ENCODE measurements at places on chromosomes 1 and 21.

- DNase-seq: no peak
These were observed 615 bp downstream of the KRTAP10-5 start for GRCh38 chr21:44579833-44580144.

GRCh38 chr1:36096500-36097432, 8.1 kb downstream of the ADPRS start:
- DNase-seq: no peak

GRCh38 chr1:33972676-33973395, 109.0 kb downstream of the HMGB4 start:
- DNase-seq: no peak

DNA sequence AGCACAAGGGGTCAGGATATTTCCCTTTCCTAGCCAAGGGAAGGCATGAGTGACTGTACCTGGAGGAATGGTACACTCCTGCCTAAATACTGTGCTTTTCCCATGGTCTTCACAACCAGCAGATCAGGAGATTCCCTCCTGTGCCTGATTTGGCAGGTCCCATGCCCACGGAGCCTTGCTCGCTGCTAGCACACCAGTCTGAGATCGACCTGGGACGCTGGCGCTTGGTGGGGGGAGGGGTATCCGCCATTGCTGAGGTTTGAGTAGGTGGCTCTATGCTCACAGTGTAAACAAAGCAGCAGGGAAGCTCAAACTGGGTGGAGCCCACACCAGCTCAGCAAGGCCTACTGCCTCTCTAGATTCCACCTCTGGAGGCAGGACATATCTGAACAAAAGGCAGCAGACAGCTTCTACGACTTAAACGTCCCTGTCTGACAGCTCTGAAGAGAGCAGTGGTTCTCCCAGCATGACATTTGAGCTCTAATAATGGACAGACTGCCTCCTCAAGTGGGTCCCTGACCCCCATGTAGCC, 486.0 kb upstream of the CHRM3 start:
- no peak for DNase-seq

DNA sequence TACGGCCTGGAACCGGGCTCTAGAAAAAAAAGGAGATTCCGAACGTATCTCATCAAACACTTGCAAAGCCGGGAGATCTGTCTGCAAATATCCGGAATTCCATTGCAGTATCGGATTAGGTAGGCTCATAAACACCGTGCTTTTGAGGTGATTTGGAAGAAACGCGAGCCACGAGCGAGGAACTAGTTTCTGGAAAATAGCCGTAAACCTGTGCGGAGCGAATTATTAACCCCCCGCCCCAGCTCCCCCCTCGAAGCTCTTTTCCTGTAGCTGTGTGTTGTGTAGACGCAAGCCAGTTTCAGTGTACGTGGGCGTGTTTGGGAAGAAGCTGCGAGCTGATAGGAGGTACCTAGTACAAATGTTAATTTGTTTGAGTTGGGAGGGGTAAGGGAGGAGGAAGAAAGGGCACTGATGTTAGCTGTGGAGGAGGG, 1.1 kb downstream of the RALGPS2 start:
- peak; percentile 87 for DNase-seq

DNA sequence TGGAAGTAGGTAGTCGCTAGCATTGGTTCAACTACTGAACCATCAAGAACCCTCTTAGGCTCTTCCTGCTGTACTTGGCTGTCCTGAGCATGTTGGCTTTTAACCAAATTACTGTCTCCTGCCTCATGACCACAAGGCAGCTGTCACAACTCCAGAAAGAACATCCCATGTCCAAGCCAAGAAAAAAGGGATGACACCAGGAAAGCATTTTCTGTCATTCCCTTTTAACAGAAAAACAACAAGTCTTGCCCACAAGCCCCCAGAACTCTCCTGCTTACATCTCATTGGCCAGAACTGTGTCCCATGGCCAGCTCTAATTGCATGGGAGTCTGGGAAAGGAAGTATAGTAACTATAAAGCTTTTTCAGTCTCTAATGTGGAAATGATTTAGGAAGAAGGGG, 2.4 kb upstream of the RNU5D-1 start:
- DNase-seq: no peak

GRCh38 chr1:23524716-23525401, 6.2 kb downstream of the E2F2 start:
- peak; percentile 86 for DNase-seq

DNA sequence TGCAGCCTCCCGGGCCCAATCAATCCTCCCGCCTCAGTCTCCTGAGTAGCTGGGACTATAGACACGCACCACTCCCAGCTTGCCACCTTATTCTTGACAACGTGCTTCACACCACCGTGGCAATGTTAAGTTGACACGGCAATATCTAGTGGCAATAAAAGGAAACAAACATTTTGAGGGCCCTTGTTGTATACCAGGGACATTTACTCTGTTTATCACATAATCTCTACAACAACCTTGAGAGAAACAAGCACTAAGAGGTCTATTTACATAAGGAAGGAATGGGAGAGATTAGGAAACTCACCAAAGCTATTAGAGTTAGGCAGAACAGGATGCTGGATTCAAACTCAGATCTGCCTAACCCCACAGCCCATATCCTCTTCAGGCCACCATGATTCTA, 3.1 kb downstream of the KLHDC8A start:
- no peak for DNase-seq

GRCh38 chr1:8408151-8408839, 90.4 kb downstream of the SLC45A1 start:
- no peak for DNase-seq

DNA sequence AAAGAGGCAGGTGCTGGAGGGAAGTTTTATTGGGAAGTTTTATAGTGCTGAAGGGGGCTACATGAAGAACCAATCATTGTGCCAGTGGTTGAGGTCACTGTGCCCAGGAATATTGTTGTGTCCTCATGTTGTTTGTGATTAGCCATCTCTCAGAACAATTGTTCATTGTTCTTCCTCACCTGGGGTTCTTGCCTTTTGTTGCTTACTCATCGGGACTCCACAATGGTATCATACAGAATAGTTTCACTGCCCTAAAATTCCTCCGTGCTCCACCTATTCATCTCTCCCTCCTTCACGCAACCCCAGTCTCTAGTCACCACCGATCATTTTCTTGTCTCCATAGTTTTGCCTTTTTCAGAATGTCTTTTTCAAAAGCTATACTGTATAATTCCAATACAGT, 38.9 kb upstream of the CDC14A start:
- DNase-seq: no peak

- DNase-seq: no peak
These were observed 20.5 kb downstream of the ALDH4A1 start for GRCh38 chr1:18881642-18882431.

DNA sequence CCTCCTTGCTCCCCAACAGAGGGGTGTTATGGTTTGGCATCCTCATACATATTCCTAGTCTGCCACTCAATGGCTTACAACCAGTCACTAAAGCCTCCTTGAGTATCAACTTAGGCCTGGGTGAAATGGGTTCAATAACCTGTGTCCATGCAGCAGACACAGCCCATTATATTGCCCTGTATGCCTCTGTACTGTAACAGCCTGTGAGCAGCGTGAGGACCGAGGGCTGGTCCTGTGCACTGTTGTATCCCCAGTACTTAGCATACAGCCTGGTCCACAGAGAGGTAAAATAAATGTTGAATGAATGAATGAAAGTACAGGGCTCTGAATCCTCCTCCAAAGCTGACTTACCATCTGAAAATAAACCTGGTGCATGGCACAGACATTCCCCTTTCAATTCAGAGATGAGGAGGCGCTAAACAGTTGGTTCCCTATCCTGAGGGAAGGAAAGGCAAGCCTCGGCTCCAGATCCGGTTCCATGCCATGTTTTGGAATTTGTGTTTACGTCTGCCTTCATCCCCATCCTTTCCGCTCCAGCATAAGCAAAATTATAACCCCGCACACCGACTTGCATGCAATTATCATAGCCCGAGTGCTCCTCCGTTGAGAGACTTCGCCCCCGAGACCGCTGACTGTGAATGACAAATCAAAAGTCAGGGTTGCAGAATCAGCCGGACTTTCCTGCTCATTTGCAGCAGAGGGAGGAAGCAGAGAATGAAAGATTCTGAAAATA, 45.0 kb upstream of the DNAJC6 start:
- DNase-seq: no peak

GRCh38 chr1:229778794-229779193, 152.7 kb downstream of the URB2 start:
- DNase-seq: no peak

Measured in Jurkat, Clone E6-1 (cell line).